Immature natural killer cell (primary cell): ENCODE measurements at places on chromosomes 13 and 19. TPM values are rescaled to one million over a fixed set of nuclear protein-coding genes. Genes with fewer than 3 reads are reported as not detected.

DNA sequence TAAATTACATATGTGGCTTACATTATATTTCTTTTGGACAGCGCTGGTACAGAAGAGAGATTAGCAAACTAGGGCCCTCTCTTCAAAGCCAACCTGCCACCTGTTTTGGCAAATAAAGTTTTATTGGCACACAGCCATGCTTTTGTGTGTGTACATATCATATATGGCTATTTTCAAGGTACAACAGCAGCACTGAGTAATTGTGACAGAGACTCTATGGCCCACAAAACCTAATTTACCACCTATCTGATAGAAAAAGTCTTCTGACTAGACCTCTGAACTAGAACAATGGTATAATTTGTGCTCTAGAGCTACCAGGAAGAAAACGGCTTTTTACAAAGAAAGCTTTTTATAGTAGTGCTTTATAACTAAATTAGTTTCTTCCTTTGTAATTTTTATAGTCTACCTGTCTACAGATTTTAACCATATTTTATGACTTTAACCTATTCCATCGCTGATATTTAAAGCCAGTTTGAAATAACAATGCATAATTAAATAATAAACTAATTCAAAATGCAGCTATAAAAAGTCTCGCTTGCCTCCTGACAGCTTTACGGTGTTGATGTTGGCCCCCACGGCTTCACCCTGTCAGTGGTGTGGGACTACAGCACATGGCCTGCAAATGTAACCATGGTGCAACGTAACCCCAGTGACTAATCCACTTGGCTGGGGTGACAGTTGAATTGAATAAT is 17.7 kb upstream of the DPY19L3 start:
- H3K4me3 ChIP-seq, result no peak overlapping the region
- H3K36me3 ChIP-seq, result no peaks in the 10 kb centered on the region
- H3K27ac ChIP-seq, result no peak overlapping the region
- H3K4me1 ChIP-seq, result no peaks in the 10 kb centered on the region
- DNase-seq, result no peak

DNA sequence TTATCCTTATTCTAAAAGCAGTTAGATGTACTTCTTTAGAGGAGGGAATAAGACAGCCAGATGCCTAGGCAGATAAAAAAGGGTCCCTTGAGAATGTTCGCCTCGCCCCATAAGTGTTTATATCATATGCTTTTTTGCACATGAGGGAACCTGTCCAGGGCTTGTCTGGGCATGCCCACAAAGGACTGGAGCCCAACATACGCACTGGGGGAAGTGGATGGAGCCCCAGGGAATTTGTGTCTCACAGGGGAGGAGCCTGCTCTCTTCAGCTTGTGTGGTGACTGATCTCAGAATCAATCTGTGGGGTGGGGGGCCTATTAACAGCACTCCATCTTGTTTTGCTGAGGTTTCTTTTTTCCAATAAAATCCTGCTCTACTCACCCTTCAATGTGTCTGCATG is 22.6 kb downstream of the MED4 start:
- no peak for DNase-seq
- no peaks in the 10 kb centered on the region for H3K27me3 ChIP-seq
- H3K36me3 ChIP-seq, result peaks cover 91% of the 10 kb centered on the region
- H3K4me3 ChIP-seq, result no peak overlapping the region
- H3K27ac ChIP-seq, result no peak overlapping the region

GRCh38 chr19:40403262-40403984 is 9.8 kb downstream of the PRX start:
- DNase-seq, result peak; percentile 83
- peaks cover 2% of the 10 kb centered on the region for H3K27me3 ChIP-seq
- no peaks in the 10 kb centered on the region for H3K36me3 ChIP-seq
- peaks cover 35% of the 10 kb centered on the region for H3K4me1 ChIP-seq
- peak overlapping the region; percentile 92 for H3K4me3 ChIP-seq
- H3K27ac ChIP-seq, result peak overlapping the region; percentile 93

DNA sequence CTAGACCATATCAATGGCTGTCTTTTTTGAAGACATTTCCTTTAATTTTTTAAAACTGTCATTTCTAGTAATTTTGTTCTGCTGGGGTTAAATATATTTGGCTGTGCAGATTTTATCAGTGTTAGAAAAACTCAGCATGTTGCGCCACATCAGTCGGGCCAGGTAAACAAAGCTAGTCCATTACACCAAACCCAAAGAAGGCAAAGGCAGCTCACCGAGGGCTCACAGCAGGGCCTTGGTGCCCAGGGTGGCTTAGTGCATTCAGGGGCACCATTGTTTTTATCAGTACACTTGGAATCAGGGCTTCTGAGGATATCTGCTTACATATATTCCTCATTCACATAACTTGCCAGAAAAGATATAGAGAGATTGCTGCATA is 22.2 kb downstream of the SPATA13 start:
- H3K27me3 ChIP-seq, result peaks cover 3% of the 10 kb centered on the region
- H3K4me1 ChIP-seq, result peaks cover 20% of the 10 kb centered on the region
- no peak for DNase-seq
- H3K4me3 ChIP-seq, result no peak overlapping the region
- no peak overlapping the region for H3K27ac ChIP-seq

GRCh38 chr13:111923991-111924677 is 142.8 kb upstream of the SOX1 start:
- no peaks in the 10 kb centered on the region for H3K4me1 ChIP-seq
- H3K4me3 ChIP-seq, result no peak overlapping the region
- H3K36me3 ChIP-seq, result no peaks in the 10 kb centered on the region
- no peak for DNase-seq
- H3K27ac ChIP-seq, result no peak overlapping the region

- no peak for DNase-seq
- H3K27me3 ChIP-seq, result no peaks in the 10 kb centered on the region
- no peaks in the 10 kb centered on the region for H3K36me3 ChIP-seq
- no peaks in the 10 kb centered on the region for H3K4me1 ChIP-seq
- no peak overlapping the region for H3K4me3 ChIP-seq
Observed at GRCh38 chr13:96248996-96249395, 159.1 kb downstream of the HS6ST3 start.

GRCh38 chr13:60268203-60268555 is 104.5 kb upstream of the DIAPH3 start:
- H3K36me3 ChIP-seq, result no peaks in the 10 kb centered on the region
- no peak for DNase-seq
- peaks cover 4% of the 10 kb centered on the region for H3K4me1 ChIP-seq

- peaks cover 3% of the 10 kb centered on the region for H3K4me1 ChIP-seq
- no peaks in the 10 kb centered on the region for H3K36me3 ChIP-seq
- DNase-seq, result no peak
- H3K27ac ChIP-seq, result no peak overlapping the region
Observed at GRCh38 chr19:524062-524674, 7.4 kb upstream of the CDC34 start.

The CEACAM4 gene
- not detected for polyA plus RNA-seq

The STOML3 gene
- polyA plus RNA-seq, result not detected

The ZNF541 gene
- polyA plus RNA-seq, result not detected

The MBD3L3 gene
- polyA plus RNA-seq, result not detected

The SHANK1 gene
- not detected for polyA plus RNA-seq

The PSG5 gene
- not detected for polyA plus RNA-seq
